NCI-H774 (cell line): ENCODE measurements at places on chromosomes 5 and 9.
A peak's percentile ranks its signal among the peaks of the same experiment; 100 is the strongest.

DNA sequence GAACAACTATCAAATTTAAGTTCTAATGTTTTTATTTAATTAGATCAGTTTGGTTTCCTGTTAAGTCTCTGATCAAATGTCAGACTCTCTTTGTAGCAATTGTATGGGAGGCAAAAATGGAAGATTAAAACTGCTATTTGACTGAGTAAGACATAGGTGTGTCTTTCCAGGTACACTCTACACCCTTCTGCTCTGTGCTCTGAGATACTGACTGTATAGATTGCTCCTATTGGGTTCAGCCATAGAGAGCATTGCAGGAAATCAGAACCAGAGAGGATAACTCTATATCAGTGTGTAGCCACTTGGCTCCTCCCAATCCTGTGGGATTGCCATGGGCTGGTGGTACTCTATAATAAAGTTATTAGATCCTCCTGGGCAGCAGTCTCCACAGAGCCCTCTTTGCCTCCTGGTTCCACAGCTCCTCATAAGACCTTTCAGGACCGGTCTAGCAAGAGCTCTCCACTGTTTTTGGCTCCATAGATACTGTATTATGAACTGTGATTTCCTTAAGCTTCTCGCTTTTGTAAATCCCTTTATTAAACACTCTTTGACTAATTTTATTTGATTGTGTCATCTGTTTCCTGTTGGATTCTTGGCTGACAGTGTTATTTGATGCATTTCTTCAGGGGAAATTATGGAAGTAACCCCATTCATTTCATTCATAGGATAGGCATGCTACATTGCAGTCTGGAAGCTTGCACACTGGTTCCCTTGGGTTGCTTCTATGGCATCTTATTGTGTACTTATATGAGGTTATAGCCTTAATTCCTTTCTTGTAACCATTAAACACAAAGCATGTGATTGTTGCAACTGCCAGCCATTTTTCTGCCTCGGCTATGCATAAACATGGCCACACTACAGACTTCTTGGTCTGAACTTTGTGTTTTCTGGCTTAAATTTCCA is 115.6 kb downstream of the VCAN start:
- DNase-seq = no peak

- DNase-seq = no peak
Measured at GRCh38 chr9:114431770-114432169, 44.0 kb upstream of the AKNA start.

- no peak for DNase-seq
Measured at GRCh38 chr9:23288545-23288944, 537.5 kb downstream of the ELAVL2 start.

- DNase-seq = no peak
Measured at GRCh38 chr5:67029481-67029880, 167.1 kb downstream of the CD180 start.

- DNase-seq = no peak
Measured at GRCh38 chr5:172607213-172607793, 33.8 kb upstream of the NEURL1B start.

- peak; percentile 14 for DNase-seq
Measured at GRCh38 chr9:131530546-131530919, 530 bp downstream of the UCK1 start.
